ENCODE measurements at places on chromosomes 4 and X.

GRCh38 chr4:95049551-95050233 lies 291.9 kb downstream of the BMPR1B start:
- no peak for DNase-seq

DNA sequence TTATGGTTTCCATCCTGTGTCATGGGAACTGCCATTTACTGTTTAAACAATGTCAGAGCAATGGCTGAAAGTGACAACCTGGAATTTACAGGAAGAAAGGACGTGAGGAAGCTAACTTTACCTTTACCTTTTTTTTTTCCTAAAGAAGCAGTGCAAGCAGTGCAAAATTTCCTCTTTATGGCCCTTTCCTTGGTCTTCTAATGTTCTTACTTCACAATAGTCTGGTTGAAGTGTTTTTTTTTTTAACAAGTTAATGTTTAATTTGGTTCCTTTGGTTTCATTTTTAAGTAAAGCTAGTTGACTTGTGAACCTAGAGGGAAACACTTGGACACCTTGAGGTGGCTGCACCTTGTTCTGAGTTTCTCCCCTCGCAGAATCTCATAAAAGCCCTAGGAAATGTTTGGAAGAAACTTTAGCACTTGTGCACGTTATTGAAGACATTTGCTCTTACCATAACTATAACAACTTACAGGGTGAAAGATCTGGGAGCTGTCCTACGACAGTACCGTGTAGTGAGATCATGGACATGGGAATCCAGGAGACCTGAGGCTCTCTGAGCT lies 1.8 kb downstream of the SGMS2 start:
- DNase-seq, result no peak

DNA sequence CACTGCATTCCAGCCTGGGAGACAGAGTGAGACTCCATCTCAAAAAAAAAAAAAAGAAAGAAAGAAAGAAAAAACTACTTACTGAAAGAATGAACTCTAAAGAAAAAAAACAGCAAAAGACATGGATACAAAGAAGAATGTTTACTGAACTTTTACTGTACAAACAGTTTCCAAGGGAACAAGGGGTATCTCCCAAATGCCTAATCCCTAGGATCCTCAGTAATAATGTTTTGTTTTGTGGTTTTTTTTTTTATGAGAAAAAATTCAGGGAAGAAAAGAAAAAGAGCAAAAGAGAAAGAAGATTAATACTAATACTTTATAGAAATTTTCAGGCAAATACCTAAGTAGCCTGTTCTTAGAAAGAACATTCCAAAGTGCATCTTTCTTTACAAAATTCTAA lies 63.2 kb downstream of the ANTXR2 start:
- DNase-seq, result no peak

DNA sequence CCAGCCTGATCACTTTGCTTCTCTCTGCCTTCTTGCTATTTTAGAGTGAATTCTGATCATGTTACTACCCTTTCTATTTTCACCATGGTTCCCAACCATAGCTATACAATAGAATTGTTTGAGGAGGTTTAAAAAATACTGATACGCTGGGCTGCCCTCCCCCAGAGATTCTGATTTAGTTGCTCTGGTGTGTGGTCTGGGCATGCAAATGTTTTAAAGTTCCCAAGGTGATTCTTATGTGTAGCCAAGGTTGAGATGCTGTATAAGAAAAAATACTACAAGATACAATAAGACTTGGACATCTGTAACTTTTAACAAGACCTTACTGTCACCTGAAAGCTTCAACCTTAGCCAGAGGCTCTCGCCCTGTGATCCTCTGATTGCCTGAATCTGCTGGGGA lies 22.2 kb upstream of the INTS6L start:
- DNase-seq, result no peak

GRCh38 chr4:39354254-39354552 lies 12.0 kb downstream of the RFC1 start:
- no peak for DNase-seq

DNA sequence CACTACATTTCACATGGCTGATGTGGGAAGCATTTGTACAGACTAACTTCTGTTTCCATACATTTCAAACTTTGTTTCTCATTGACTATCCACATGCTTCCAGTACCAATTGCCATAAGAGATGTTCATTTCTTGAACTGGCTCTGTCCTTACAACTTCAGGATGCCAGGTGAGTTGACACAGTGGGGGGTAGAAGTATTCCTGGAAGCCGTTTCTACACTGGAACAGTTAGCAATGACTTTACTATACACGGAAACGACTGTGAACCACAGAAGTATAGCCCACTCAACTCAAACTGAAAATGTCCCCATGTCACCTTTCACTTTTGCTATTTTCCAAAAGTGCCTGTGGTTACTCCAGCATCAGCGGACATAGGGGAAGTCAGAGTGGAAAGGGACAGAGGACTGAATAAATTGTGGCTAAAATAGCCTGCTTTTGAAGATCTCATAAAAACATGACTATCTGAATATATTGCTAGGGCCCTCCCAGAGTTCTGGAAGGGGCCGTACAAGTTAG lies 38.0 kb upstream of the DSPP start:
- DNase-seq, result no peak

DNA sequence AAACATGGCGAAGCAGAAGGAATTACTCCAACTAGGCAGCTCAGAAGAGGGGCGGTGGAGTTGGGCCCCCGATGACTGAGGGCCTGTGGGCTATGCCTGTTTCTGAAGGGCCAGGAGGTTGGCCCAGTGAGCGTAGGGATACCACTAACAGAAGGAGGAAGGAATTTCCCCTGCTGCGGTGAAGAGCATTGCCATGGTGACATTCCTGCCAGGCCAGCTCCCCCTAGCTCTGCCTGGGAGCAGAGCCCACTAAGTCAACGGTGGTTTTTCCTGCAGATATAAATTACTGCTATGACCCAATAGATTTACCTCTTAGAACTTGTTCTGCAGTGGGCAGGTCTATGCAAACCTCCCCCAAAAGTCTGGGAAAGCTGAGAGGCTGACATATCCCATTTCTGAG lies 28.9 kb upstream of the HMX1 start:
- no peak for DNase-seq

DNA sequence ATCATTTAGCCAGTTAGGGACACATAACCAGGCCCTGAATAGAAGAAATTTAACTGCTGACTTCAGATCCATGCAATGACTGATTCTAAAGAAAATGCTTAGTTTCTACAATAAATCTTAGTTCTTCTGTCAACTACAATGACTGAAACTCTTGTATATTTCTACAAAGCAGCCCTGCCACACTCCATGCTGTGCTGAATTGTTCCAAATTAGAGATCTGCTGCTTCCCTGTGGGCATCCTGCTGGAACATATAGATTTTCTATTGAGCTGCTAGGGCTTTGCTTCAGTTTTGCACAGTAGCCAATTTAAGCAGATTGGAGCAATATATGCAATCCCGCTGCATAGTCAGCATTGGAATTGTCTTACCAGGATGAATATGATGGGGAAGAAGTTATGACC lies 312.8 kb upstream of the SMIM31 start:
- DNase-seq, result no peak

GRCh38 chr4:112029771-112030171 lies 115.5 kb upstream of the FAM241A start:
- no peak for DNase-seq

Data from hematopoietic multipotent progenitor cell treated with erythropoietin and hydrocortisone succinate and interleukin-3 and kit ligand, for 15 days (in vitro differentiated cells).